ENCODE measurements at places on chromosomes 1 and 21.

- no peak for DNase-seq
These were observed 67.9 kb upstream of the MACF1 start for GRCh38 chr1:39136638-39137037.

GRCh38 chr1:226692823-226693222, 46.3 kb downstream of the ITPKB start:
- DNase-seq, result no peak

GRCh38 chr1:39295901-39296300, 91.4 kb downstream of the MACF1 start:
- no peak for DNase-seq

DNA sequence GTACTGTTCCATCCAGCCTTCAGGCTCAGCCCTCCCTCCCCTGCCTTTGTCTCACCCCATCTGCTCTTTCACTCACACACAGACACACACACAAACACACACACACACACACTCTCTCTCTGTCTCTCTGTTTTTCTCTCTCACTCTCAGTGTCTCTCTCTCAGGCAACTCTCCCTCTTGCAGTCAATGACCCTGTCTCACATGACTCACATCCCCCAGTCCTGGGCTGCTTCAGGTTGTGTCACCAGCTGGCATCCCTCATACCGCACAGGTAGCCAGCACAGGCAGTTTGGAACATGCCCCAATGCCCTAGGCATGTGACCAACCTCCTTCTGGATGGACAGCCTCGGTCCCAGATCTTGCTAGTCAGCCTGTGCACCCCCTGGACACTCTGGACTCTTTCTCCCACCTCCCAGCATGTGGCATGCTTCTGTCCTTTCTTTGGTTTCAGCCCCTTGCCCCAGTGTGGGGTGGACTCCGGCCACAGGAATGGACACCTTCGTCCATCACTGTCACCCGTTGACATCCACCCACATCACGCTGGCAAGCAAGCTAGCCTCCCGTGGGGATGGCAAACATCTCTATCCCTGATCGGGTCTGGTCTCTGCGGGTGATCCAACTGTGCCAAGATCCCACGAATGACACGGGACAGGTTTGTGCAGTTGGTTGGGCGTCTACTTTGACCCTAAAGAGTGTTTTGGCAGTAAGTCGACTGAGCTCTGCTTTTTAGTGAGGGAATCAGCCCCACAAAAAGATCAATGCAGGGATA, 23.4 kb upstream of the FCGR2A start:
- no peak for DNase-seq

GRCh38 chr1:27650539-27651175, 15.7 kb upstream of the FGR start:
- DNase-seq, result no peak

- no peak for DNase-seq
These were observed 27.5 kb upstream of the H6PD start for GRCh38 chr1:9207086-9207485.

GRCh38 chr1:244796719-244797406, 38.6 kb upstream of the COX20 start:
- peak; percentile 66 for DNase-seq

GRCh38 chr1:67336783-67337182, 29.1 kb downstream of the IL12RB2 start:
- no peak for DNase-seq

GRCh38 chr1:3590951-3591865, 20.1 kb downstream of the MEGF6 start:
- DNase-seq, result no peak

DNA sequence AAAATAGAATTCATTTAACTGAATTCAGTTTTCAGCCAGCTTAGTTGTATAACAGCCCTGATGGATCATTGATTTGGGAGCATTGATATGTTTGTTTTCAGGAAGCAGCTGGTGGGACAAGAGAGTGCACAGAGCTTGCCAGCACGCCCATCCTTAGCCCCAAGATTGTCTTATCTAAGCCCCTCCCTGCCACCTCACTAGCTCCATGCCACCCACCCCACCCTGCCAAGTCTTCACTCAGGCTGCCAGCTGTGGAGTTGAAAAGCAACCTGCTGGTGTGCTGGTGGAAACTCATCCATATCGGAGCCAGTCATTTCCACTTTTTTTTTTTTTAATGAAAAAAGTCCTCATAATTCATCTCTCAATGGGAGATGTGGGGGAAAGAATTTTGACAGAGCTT, 11.8 kb downstream of the KIRREL1 start:
- DNase-seq, result no peak

DNA sequence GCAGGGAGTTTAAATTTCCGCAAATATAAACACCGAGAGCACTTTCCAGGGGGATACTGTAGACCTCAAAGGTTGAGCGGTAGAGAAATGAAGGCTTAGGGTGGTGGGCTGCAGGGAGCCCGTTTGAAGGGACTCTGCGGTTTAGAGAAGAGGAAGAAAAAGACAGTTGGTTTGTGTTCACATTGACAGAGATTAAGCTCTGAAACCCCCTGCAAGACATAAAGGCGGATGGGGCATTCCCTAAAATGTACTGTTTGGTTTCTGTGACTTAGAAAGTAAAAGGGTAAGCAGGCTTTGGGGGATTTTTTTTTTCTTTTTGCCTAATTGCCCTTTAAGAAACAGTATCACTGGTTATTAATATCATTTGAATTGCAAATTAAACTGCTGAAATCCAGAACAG, 1.3 kb downstream of the KAZN start:
- no peak for DNase-seq

GRCh38 chr1:194056169-194056568, 869.8 kb upstream of the B3GALT2 start:
- DNase-seq, result no peak

GRCh38 chr1:221993444-221993948, 251.6 kb upstream of the DUSP10 start:
- DNase-seq, result no peak

DNA sequence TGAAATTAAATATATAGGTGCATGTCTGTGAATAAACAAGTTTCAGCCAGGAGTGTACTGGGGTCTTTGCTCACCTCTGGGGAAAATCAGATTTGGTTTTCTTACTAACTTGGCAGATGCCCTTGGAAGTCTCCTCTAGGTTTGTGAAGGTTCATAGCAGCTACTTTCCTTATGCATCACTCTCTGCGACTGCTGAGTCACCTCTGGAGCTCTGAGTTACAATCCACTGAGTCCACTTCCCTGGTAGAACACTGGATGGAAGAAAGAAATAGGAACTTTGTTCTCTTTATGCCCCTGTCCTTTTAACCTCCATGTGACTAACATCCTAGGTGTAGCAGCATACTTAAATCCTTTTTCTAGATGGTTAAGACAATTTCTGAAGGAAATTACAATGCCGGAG, 4.4 kb upstream of the FASLG start:
- DNase-seq, result no peak

GRCh38 chr1:33366762-33367484, 46.0 kb upstream of the A3GALT2 start:
- no peak for DNase-seq

GRCh38 chr1:214351551-214352277, 70.8 kb downstream of the SMYD2 start:
- no peak for DNase-seq

GRCh38 chr1:147598621-147599361, 57.5 kb downstream of the BCL9 start:
- peak; percentile 72 for DNase-seq

- no peak for DNase-seq
These were observed 427.5 kb downstream of the NPHP4 start for GRCh38 chr1:5564578-5565257.

GRCh38 chr1:6001992-6002576, 9.9 kb upstream of the NPHP4 start:
- DNase-seq, result peak; percentile 71

DNA sequence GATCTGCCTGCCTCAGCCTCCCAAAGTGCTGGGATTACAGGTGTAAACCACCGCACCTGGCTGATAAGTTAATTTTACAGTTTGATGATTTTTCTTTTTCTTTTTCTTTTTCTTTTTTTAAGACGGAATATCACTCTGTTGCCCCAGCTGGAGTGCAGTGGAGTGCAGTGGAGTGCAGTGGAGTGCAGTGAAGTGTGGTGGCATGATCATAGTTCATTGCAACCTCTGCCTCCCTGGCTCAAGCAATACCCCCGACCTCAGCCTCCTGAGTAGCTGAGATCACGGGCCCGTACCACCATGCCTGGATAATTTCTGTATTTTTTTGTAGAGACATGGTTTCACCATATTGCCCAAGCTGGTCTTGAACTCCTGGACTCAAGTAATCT, 84.4 kb upstream of the CXADR start:
- no peak for DNase-seq

GRCh38 chr1:209534496-209535250, 48.8 kb upstream of the CAMK1G start:
- DNase-seq, result no peak

- no peak for DNase-seq
These were observed 162.0 kb upstream of the ZP4 start for GRCh38 chr1:238052496-238053266.

DNA sequence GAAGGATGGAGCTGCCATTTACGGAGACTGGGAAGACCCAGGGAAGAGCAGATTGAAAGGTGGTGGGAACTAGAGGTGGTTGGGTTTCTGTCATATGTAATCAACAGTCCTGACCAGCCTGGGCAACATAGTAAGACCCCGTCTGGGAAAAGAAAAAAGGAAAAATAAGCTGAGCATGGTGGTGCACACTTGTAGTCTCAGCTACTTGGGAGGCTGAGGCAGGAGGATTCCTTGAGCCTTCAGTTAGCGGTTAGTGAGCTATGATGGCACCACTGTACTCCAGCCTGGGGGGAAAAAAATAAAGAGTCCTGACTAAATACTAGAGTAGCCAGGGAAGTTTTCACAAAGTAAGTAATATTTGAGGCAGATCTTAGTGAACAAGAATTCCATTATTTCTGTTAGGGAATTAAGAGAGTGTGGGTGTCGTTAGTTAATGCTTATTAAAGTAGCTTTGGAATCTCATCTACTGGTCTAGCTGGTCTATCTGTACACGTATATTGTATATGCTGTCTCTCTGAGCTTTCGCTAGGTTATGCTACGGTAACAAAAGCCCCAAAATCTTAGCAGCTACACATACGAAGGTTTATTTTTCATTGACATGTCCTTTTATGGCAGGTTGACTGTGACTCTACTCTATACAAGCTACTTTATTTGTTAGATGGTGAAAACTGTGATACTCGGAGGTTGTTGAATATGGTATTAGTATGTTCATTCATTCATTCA, 4.4 kb downstream of the NBPF1 start:
- no peak for DNase-seq

DNA sequence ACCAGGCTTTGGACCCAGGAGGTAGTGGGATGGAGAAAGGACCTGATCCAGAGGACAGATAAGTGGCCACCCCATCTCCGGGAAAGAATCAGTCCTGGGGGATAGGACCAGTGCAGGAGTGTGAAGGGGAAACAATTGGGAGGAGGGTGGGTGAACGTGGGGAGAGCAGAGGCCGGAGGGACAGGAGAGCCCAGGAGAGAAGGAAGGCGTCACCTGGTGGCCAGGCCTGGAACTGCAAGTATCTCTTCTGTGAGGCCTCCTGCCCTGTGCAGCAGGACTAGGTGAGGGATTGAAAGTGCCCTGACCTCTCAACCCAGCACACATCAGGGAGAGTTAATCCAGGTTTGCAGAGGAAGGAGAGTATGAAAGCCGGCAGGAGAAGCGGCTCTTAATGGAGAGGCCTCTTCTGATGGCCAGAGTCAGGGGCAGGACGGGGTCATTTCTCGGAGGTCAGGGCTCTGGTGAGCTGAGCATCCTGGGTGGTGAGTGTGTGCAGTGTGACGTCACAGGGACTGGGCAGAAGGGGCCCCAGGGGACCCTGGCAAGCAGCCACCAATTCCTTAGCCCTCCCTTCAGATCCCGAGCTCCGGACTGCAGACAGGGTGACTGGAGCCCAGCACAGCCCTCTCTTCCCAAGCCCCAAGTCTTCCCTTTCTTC, 9.2 kb upstream of the LAD1 start:
- peak; percentile 90 for DNase-seq
